ENCODE measurements at places on chromosomes 11 and 22.

DNA sequence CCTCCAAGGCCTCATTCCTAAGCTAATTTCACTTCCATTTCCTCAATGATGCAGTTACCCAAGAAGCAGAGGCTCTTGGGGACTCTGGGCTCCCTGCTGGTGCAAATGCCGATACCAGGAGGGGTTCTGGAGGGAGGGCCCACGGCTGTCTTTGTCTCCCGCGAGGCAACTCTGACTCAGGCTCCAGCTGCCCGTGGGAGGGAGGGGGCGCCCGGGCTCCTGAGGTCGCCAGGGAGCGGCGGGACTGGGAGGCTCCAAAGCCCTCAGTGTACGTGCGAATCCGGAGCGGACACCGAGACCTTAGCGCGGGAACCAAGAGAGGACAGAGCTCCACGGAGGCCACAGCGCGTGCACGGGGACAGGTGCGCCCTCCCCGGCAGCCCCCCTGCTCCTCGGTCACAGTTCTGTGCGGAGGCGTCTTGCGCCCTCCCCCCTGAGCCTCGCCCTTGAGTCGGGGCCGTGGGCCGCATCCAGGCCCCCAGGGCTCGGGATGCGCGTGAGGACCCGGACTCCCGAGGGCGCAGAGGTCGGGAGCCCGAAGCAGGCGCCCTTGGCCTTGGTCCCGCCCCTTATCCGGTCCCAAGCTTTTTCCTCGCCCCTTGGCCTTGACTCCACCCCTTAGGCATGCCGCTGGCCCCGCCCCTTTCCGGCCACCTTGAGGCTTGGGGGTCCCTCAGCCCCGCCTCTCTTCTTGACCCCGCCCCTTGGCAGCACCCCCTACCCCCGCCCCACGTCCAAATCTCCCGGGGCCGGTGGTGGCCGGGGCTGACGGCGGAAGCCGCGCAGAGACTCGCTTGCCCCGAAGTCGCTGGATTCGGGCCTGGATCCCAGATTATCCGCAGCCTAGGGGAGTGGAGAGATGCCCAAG is 4.7 kb upstream of the SHISA8 start:
- no peak for DNase-seq

GRCh38 chr11:61911701-61912529 is 5.5 kb downstream of the RAB3IL1 start:
- no peak for DNase-seq

DNA sequence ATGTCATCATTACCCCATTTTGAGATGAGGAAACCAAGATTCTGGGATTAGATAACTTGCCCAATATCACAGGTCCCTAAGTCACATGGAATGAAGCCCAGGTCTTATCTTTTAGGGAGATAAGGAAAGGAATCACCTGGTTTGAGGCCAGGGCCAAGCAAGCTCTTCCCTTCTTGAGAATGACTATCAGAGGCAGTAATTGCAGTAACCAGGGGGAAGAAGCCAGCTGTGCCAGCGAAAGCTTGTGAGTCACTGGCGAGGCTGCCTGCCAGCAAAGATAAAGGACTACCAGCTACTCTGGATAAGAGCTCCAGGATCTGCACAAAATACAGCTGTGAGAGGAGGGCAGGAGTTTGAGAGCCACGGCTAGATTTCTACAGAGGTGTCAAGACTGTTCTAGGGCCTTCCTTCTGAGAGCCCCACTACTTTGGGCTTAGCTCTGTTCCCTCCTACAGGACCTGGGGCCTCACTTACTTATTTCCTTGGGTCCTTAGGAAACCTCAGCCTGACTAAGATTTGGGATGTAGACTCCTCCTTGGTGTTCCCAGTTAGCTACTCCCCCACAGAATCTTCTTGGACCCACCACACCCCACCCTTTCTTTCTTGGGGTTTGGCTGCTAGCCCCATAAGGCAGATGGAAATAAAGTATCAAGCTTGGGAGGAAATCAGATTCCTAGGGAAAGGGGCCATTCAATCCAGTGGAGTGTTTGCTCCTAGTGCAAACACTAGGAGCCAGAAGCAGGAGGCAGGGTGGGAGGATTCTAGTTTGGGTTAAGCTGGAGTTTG is 9.7 kb upstream of the CCKBR start:
- DNase-seq = no peak

- DNase-seq = no peak
These were observed 66.5 kb upstream of the ALX4 start for GRCh38 chr11:44376423-44376822.

DNA sequence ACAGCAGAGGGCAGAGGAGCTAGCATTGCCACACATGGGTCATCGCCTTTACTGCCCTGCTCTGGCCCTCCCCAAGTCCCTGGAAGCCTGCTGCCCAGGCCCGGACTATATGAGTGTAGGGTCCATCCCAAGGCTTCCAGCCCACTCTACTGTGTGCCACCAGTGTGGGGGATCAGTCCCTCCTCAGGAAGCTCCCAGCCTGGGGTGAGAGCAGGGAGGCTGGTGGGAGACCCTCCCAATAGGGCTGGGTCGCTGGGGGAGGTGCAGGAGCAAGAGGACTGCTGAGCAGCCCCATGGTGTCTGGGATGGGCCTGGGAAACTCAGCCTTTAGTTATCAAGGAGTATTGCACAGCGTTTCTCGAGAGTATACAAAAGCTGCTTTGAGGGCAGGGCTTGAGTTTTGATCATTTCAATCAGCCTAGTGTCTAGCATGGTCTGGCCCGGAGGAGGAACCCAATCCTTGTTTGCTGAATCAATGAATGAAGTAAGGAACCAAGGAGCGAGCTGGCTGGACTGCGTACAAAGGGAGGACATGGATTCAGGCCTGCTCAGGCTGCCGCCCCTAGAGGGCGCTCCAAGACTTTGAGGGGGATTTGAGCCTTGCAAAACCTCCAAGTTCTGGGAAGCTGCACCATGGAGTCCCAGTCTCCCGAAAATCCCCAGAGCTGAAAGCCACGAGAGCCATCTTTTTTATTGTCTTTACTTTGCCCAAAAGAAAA is 89.0 kb upstream of the PARVA start:
- DNase-seq = no peak

DNA sequence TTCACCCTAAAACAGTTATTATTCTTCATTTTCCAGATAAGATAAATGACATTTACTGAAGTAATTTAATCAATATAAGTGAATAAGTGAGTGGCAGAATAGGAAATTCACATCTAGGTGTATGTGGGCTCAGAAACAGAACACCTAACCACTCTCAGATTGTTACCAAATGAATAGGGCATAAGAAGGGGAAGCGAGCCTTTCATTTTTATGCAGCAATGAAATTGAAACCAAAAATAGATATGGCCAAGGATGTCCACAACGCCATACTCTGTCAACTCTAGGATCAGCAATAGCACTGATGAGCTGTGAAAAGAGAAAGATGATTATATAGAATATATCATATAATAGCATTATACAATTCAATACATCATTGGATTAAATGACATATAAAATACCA is 398.1 kb upstream of the API5 start:
- DNase-seq = no peak

- DNase-seq = no peak
These were observed 3.3 kb downstream of the RBM4 start for GRCh38 chr11:66641834-66642233.

DNA sequence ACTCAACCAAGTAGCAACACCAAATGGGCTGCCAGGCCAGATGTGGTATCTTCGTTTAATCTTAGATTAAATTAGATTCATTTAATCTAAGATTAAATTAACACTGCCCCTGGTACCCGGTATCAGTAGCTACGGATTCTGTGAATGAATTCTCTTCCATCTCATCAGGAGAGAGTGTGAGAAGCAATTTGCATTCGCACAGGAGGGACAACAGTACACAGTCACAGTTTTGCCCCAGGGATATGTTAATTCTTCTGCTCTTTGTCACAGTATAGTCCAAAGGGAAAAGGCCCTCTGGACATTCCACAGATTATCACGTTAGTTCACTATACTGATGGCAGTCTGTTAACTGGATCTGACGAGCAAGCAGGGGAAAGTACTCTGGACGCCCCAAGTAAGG is 22.9 kb downstream of the ASCL2 start:
- no peak for DNase-seq

GRCh38 chr11:134157451-134157850 is 66.3 kb downstream of the NCAPD3 start:
- no peak for DNase-seq

DNA sequence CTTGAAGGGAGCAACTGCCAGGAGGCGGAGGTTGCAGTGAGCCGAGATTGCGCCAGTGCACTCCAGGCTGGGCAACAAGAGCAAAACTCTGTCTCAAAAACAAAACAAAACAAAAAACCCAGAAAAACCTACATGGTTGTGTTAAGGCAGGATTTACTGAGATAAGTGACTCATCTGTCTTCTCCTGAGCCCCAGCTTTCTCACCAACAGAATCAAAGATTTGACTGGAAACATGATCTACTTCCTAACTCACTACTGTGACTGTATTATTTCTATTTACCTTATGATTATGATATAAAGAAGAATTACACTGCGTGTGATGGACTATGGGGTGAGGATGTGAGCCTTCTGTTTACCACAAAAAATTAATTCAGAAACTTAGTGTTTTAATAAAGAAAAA is 21.8 kb downstream of the FAM118B start:
- DNase-seq = no peak

DNA sequence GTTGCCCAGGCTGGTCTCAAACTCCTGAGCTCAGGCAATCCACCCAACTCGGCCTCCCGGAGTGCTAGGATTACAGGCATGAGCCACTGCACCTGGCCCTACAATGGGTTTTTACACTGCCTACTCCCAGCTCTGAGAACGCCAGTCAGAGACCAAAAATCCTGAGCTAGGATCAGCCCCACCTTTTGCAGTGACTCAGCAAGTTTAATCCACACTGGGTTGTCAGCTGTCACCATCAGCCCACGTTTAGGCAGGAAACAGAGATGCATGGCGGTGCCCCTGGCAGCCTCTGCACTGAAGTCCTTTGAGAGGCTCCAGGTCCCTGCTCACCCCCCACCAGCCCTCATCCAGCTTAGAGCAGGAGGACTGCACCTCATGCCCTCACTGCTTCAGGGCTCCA is 117.6 kb downstream of the ARHGAP8 start:
- DNase-seq = no peak

DNA sequence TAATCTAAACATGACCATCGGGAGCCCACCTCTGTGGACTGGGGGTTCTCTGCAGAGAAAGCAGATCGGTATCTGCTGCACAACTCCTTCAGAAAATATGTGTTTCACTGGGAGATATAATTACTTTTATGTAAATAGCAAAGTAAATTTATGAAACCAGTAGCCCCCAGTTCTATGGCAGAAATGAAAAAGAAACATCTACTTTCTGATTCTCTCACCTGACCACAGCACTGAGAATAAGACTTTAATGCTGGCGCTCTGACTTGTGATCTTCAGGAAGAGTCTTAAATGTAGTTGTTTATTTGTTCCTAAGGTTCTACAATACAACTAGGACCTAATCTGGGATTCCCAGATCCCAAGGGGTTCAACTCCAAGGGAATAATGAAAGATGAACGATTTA is 518.0 kb downstream of the DLG2 start:
- DNase-seq = no peak

DNA sequence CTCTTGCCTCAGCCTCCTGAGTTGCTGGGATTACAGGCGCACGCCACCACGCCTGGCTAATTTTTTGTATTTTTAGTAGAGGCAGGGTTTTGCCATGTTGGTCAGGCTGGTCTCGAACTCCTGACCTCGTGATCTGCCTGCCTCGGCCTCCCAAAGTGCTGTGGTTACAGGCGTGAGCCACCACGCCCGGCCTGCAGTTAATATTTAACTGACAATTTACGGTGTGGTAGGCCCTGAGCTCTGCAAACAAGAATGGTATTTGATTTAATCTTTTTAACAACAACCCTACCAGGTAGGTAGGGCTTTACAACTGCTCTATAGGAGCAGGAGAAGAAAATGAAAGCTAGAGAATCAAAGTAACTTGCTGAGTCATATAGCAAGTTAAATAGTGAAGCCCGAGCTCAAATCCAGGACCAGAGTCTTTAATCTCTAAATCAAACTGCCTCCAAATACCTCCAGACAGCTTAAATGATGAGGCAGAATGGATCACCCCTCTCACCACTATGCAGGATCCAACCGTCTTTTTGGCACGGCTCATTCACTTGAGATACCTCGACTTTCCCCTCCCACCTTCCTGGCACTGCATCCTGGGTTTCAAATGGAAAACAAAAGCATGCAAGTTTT is 9.4 kb downstream of the UEVLD start:
- no peak for DNase-seq

All from stimulated activated CD8-positive, alpha-beta memory T cell treated with anti-CD3 and anti-CD28 coated beads, Interleukin-7, amount 100 ng/mL, for 48 hours (primary cell).